ENCODE measurements at places on chromosomes 11 and 22.

GRCh38 chr11:64864473-64865285 lies 13.7 kb downstream of the EHD1 start:
- no peak for DNase-seq
- H3K36me3 ChIP-seq: peaks cover 97% of the 10 kb centered on the region
- no peaks in the 10 kb centered on the region for H3K27me3 ChIP-seq
- H3K4me1 ChIP-seq: peaks cover 80% of the 10 kb centered on the region
- peak overlapping the region; percentile 95 for H3K27ac ChIP-seq
- peak overlapping the region; percentile 85 for H3K4me3 ChIP-seq

- H3K36me3 ChIP-seq: peaks cover 19% of the 10 kb centered on the region
- peak overlapping the region; percentile 100 for H3K27ac ChIP-seq
- H3K27me3 ChIP-seq: no peaks in the 10 kb centered on the region
- H3K4me3 ChIP-seq: peak overlapping the region; percentile 92
These were observed 296.4 kb downstream of the ETS1 start for GRCh38 chr11:128291007-128291406.

DNA sequence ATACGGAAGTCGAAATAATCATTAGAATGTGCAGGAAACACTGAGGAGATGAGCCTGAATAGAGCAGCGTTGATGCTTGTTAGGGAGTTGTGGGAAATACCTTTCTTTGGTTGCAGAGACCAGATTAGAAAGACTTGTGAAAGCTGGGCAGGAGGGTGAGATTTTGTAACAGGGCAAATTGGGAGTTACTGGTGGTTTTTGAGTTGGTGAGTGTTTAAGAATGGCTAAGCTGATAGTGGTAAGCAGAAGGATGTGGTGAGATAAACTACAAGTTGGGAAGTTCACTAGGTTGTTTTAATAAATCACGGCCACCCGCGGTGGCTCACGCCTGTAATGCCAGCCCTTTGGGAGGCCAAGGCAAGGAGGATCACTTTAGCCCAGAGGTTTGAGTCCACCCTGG lies 34.4 kb downstream of the MCAM start:
- no peak for DNase-seq
- peaks cover 6% of the 10 kb centered on the region for H3K4me1 ChIP-seq
- peak overlapping the region; percentile 1 for H3K27ac ChIP-seq

DNA sequence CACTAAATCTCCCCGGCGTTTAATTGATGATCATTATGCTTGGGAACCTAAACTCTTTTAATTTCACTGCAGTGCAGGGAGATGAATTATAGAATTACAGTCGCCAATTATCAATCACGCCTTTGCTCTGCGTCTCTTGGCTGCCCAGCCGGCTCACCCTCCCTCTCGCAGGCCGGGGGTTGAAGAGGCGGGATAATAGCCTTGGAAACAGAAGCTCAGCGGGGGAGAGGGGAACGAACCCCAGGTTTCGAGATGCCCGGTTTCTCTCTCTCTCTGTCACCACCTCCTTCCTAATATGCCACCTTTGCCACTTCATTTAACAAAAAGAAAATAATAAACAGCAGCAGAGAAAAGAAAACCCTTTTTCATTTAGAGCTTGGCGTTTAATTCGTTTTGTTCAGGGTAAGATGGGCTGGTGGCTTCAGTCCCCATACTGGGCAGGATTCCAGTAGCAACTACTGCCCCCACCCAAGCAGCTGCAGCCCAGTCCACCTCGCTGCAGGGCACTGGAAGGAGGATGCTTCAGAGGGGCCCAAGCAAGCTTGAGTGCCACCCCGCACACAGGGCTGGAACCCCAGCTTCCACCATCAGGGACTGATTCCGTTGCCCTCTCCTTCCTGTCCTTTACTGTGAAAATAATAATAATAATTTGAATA lies 271.7 kb downstream of the BUD13 start:
- H3K36me3 ChIP-seq: no peaks in the 10 kb centered on the region
- peaks cover 82% of the 10 kb centered on the region for H3K27me3 ChIP-seq
- DNase-seq: no peak
- no peak overlapping the region for H3K27ac ChIP-seq
- H3K4me3 ChIP-seq: no peak overlapping the region

DNA sequence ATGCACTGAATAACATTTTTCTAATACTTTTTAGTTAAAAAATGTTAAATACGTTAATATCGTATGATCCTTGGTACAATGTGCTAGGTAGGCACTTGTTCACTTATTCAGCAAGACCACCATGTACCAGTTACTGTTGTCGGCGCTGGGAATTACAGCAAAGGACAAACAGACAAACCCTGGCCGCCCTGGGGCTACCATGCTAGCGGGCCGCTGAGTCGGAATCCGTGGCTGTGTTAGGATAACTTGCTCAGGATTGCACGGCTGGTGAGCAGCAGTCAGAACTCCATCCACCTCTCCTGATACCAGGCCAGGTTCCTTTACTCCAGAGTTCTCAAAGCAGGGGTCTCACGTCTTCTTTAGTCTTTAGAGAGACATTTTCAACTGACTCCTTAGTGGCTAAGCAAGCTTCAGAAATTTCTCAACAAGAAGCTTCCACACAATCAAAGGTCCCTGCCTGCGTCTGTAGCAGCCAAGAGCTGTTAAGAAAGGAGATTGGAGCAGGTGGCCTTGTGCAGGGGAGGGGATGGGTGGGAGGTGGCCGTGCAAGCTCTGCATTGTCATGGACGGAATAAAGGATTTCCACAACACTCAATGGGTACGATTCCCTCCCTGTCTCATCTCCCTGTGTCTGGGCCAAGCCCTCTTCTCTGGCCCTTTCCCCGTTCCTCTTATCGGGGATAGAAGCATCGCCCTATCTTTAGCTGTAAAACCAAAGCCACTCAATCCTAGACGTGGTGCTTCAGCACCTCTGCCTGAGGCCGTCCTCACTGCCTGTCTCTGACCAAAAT lies 39.8 kb upstream of the NNMT start:
- H3K36me3 ChIP-seq: peaks cover 13% of the 10 kb centered on the region
- H3K27ac ChIP-seq: no peak overlapping the region
- H3K27me3 ChIP-seq: no peaks in the 10 kb centered on the region
- DNase-seq: no peak
- H3K4me1 ChIP-seq: peaks cover 13% of the 10 kb centered on the region

- no peak for DNase-seq
- H3K27ac ChIP-seq: no peak overlapping the region
- H3K27me3 ChIP-seq: peaks cover 25% of the 10 kb centered on the region
- H3K4me1 ChIP-seq: peaks cover 1% of the 10 kb centered on the region
These were observed 171.8 kb downstream of the IGLL1 start for GRCh38 chr22:23408321-23408720.

DNA sequence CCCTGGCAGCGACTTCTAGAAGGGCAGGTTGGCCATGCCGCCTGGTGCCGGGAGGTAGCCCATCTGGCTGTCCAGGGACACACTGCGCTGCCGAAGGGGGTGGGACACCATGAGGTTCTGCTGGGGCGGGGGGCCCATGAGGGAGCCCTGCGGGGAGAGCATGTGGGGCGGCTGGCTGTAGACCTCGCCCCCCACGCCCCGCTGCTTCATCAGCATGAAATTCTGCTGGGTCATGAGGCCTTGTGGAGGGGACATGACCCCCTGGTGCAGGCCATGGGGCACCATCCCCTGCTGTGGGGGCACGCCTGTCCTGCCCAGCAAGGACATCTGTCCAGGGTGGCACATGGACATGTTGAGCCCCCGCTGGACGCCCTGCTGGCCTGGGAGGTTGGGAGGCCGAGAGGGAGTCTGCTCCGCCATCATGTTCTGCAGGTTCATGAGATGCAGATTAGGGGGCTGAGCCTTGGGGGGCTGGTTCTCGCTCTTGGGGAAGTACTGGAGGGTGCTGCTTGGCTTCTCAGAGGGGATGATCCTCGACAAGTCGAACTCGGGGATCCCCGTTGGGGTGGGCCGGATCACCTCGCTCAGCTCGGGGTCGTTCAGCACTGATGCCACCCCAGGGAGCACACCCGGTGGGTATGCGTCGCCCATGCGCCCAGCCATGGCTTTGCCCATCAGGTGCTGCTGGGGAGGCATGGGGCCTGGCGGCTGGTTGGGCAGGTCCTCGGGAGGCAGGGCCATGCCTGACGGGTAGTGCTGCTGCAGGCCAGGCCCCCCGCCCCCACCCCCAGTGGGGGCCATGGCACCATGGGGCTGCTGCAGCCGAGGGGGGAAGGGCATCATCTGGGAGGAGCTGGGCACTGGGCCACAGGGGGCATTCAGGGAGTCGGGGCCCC lies 15.0 kb downstream of the CXCR5 start:
- H3K36me3 ChIP-seq: peaks cover 96% of the 10 kb centered on the region
- no peak for DNase-seq
- H3K4me1 ChIP-seq: peaks cover 34% of the 10 kb centered on the region
- H3K27me3 ChIP-seq: no peaks in the 10 kb centered on the region
- H3K4me3 ChIP-seq: no peak overlapping the region
- H3K27ac ChIP-seq: no peak overlapping the region

GRCh38 chr11:64372802-64373597 lies 14.0 kb downstream of the RPS6KA4 start:
- DNase-seq: no peak
- H3K4me1 ChIP-seq: peaks cover 3% of the 10 kb centered on the region
- H3K36me3 ChIP-seq: peaks cover 26% of the 10 kb centered on the region
- no peak overlapping the region for H3K27ac ChIP-seq
- no peaks in the 10 kb centered on the region for H3K27me3 ChIP-seq
- H3K4me3 ChIP-seq: no peak overlapping the region

DNA sequence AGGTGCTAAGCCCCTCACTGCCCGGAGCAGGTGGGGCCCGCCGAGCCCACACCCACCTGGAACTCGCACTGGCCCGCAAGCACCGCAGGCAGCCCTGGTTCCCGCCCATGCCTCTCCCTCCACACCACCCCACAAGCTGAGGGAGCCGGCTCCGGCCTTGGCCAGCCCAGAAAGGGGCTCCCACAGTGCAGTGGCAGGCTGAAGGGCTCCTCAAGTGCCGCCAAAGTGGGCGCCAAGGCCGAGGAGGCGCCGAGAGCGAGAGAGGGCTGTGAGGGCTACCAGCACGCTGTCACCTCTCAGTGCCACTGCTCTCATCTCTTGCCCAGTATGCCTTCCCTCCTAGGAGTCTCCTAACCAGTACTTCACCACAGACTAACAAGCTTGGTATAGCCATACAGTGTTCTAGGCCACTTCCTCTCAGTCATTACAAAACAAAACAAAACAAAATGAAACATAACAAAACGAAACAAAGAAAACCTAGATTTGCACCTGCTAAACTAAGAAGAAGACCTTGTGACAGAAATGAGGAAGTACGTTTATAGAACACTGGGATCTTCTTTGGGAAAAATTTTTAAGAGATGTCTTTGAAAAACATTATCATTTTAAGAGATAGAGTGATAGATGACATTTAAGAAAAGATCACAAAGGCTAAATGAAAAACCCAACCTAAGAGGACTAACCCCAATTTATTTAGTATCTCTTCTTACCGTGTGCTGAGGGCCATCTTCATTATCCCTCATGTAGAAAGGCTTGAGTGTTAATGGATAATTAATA lies 47.7 kb upstream of the GAB2 start:
- H3K4me1 ChIP-seq: peaks cover 8% of the 10 kb centered on the region
- peak overlapping the region; percentile 71 for H3K4me3 ChIP-seq
- peak overlapping the region; percentile 93 for H3K27ac ChIP-seq
- peak; percentile 44 for DNase-seq
- no peaks in the 10 kb centered on the region for H3K27me3 ChIP-seq

DNA sequence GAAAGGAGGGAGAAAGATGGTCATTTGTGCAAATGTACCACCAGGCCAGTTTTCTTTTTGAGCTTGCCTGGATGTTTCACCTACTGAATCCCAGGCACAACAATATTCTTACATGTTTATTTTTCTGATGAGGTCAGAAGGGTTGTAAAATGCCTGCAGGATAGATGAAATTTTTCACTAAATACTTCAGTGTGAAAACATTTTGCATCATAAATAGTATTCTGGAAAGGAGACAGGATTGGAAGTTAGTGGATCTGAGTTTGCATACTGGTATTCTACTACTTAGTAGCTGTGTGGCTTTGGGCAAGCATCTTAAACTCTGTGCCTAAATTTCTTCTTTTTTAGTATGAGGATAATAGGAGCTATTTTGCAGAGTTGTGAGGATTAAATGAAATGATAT lies 24.8 kb downstream of the RNF169 start:
- H3K27me3 ChIP-seq: no peaks in the 10 kb centered on the region
- H3K4me1 ChIP-seq: peaks cover 64% of the 10 kb centered on the region
- H3K36me3 ChIP-seq: no peaks in the 10 kb centered on the region
- no peak overlapping the region for H3K4me3 ChIP-seq
- DNase-seq: no peak

DNA sequence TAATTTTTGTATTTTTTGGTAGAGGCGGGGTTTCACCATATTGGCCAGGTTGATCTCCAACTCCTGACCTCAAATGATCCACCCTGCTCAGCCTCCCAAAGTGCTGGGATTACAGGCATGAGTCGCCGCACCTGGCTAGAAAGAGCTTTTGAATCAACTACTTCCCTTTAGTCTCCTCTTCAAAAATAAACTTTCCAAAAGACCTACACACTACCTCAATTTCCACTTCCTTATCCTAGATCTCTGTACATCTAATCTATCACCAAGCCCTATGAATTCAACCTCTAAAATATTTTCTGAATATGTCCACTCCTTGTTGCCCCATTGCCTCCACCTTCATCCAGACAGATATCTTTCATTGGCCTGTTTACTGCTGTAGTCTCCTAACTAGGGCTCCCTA lies 13.1 kb upstream of the DDX6 start:
- no peaks in the 10 kb centered on the region for H3K36me3 ChIP-seq
- peaks cover 17% of the 10 kb centered on the region for H3K27me3 ChIP-seq
- no peaks in the 10 kb centered on the region for H3K4me1 ChIP-seq
- no peak overlapping the region for H3K4me3 ChIP-seq

- DNase-seq: no peak
- H3K27me3 ChIP-seq: no peaks in the 10 kb centered on the region
- H3K4me1 ChIP-seq: peaks cover 40% of the 10 kb centered on the region
- peak overlapping the region; percentile 89 for H3K27ac ChIP-seq
These were observed 27.2 kb downstream of the MORC2 start for GRCh38 chr22:30941363-30941740.

- no peak overlapping the region for H3K27ac ChIP-seq
- no peaks in the 10 kb centered on the region for H3K36me3 ChIP-seq
- DNase-seq: no peak
- no peaks in the 10 kb centered on the region for H3K4me1 ChIP-seq
These were observed 37.8 kb downstream of the ARL14EP start for GRCh38 chr11:30360741-30361140.
